Right forelimb (tissue), 1 donor: ENCODE measurements at places on chromosomes 3 and 15.

- DNase-seq: no peak
These were observed 57.1 kb downstream of the DHX30 start for GRCh38 chr3:47859956-47860605.

GRCh38 chr15:56811586-56811985, 78.3 kb upstream of the ZNF280D start:
- no peak for DNase-seq

DNA sequence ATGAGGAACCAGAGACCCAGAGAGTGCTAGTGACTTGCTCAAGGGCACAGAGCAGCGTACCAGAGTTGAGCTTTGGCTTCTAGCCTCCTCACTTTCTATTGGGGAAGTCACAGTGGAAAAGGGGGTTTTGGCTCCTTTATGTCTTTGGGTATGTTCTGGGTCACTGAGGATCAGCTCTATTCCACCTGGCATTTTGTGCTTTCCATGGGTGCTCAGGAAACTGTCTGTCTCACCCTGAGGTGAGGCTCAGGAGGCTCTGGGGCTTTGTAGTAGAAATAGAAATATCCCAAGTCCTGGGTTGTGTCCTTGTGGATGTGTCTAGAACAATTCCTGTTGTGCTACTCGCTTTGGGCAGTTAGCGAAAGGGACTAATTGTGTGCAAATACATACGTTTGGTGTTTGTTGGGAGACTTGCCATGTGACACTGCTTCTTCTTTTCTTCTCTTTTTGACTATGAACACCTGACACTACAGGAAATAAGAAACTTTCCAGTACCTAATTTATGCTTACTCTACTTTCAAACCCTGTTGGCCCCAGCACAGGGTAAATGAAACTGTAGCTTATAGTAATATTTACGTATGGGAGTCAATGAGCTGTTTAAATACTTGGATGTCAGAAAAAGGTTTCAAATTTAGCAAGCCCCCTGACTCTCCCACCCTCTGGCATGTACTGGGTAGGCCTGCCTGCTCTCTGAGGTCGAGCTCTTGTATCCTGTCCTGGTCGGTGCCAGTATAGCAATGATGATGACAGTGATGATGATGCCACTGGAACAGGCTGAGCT, 35.6 kb downstream of the SMAD3 start:
- no peak for DNase-seq

- no peak for DNase-seq
These were observed 79.7 kb upstream of the GOLGA8B start for GRCh38 chr15:34663101-34663500.

GRCh38 chr3:45597581-45597980, 3.0 kb downstream of the LIMD1 start:
- no peak for DNase-seq

DNA sequence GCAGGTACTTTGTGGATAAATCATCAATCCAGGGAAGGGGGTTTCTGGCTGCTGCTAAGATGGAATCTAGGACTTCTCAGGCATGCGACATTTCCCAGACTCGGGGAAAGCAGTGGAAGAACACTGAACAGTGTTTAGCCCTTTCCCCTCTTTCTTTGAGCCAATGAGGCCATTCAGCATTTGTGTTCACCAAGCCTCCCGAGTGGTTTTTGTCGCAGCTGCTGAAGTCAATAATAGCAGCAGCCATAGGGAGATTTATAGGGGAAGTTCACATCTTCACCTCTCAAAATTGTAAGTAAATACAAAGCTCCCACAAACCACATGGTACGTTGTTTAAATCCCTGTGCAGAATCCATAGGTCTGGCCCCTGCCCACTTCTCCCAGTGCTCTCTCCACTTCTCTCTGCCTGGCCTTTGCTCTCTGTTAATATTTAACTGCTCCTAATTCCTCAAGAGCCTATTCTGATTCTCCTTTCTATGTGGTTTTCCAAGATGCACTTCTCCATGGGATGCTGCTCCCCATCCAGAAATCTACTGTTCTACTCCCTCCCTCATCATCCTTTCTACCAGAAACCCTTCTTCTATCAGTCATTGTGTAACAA, 230.7 kb downstream of the SHQ1 start:
- no peak for DNase-seq

DNA sequence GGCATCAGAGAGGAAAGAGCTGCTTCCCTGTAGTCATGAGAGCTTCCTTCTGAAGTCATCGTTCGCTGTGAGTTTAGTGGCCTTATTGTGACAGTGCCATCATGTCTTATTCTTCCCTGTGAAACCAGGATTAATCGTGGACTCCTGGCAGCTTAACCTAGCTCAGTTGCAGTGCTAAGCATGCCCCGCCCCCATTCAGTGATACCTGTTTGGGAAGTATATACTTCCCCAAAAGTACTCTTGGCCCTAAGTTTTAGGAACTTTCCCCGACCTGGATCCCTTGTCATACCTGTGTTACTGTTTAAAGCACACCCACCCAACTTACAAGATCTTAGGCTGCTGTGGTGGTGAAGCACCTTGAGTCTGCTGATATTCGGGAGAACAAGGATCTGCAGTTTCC, 32.1 kb upstream of the TIMP4 start:
- DNase-seq: no peak

GRCh38 chr15:85313339-85313738, 67.1 kb upstream of the AKAP13 start:
- DNase-seq: no peak

- DNase-seq: no peak
These were observed 165.6 kb downstream of the IGF1R start for GRCh38 chr15:98813951-98814350.

GRCh38 chr3:83226751-83227150, 1465.3 kb upstream of the GBE1 start:
- DNase-seq: no peak

GRCh38 chr3:143529018-143529478, 319.2 kb downstream of the SLC9A9 start:
- DNase-seq: no peak

DNA sequence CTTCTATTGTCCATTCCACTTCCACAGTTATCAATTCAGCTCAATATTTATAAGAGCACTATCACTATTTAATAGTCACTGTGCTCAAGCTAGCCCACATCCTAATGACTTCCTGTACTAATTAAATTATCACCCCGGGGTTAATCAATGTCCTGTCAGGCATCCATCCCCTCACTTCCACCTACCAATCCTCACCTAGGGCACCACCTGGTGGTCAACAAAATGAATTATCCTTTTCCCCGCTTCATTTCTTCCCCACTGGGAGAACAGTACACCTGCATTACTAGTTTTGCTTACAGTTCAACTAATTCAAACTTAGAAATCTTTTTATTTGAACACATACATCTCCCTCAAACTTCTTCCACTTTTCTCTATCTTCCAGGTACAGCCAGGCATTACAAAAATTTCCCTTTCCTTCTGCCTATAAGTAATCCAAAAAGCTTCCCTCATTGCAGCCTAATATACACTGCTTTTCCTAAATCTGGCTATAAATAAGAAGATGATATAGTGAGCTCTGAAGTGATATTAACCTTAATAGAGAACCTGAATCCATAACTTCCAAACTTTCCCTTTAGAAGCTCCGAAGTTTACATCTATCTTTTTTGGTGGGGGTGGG, 68.5 kb downstream of the TMCC1 start:
- no peak for DNase-seq

GRCh38 chr15:90869140-90869541, 753 bp downstream of the FURIN start:
- DNase-seq: no peak

DNA sequence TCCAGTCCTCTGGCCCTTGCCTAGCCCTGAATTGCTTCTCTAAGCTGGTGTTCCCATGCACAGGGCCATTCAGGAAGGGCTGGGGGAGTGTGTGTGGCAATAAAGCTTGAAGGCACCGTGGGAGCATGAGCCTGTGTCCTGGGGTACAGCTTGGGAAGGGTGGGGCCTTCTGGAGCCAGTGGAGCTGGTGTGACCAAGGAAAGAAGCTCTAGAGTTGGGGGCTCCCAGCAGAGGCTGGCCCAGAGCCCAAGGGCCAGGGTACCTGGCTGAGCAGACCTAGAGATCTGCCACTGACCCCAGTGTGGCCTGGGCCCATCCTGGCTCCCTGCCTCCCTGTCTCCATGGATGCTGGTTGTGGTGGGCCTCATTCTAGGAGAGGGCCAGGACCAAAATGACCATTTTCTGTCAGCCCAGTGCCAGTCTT, 8.1 kb downstream of the ABTB1 start:
- DNase-seq: no peak

GRCh38 chr3:23480329-23480714, 277.2 kb downstream of the UBE2E2 start:
- no peak for DNase-seq

- DNase-seq: no peak
These were observed 37.4 kb downstream of the EBLN2 start for GRCh38 chr3:73098873-73099272.

DNA sequence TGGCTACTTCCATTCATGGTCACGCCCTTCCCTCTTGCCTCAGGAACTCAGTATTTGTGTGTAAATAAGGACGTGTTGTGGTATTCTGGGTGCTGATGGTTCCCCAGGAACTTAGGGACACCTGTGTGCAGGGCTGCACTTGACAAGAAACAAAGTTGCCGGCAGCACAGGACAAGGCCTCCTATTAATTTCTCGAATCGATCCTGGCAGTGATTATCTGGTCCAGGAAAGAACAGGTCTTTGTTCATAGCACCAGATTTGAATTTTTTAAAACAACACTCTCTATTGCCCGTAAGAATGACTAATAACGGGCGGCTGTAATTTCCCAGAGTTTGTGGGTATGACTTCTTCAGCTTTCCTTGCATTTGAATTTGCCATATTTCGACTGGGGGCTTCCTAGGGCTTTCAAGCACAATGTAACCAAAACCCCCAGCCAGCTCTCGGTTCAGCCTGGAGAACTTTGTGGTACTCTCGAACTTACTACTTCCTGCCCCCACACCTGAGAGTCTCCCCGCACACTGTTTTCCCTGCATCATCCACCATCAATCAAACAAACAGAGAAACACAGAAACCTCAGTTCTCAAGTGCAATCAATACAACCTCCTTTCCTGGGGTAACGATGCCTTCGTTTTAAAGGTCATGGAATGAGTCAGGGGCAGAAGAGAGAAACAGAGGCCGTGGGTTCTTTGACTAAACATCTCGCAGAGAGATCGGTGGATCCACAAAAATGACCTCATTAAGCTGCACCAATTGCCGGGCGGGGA, 241.7 kb upstream of the ICE2 start:
- DNase-seq: no peak

DNA sequence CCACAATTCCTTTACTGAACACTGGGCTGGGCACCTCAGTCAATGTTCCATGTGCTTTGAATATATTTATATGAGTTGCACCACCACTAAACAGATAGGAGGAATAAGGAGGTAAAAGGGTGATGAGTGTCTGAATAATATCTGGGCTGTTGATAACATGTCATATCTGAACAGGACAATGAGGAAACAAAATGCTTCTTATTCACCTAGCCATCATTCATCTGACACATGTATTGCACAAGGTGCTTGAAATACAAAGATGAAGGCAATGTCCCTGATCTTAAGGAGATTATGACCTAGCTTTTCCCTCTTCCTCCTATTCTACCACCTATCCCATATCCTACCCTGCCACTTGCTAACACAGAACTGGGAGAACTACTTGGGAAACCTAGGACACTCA, 8.0 kb upstream of the CERS3 start:
- no peak for DNase-seq

DNA sequence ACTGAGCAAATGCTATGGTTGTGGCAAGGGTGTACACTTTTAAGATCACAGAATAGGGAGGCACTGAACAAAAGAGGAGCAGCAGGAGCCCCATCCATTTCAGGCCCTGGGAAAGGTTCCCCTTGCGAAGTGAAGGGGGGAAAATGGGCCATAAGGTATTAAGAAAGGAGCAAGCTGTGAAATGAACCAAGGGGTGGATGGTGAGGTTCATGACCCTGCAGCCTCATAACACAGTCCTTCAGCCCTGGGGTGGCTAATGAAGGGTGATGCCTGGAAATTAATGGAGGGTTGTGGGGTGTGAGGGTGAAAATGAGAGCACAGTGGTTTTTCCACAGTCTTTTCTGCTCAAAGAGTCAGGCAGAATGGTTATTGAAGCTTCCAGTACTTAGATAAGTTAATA, 150.1 kb downstream of the PDZRN3 start:
- no peak for DNase-seq

DNA sequence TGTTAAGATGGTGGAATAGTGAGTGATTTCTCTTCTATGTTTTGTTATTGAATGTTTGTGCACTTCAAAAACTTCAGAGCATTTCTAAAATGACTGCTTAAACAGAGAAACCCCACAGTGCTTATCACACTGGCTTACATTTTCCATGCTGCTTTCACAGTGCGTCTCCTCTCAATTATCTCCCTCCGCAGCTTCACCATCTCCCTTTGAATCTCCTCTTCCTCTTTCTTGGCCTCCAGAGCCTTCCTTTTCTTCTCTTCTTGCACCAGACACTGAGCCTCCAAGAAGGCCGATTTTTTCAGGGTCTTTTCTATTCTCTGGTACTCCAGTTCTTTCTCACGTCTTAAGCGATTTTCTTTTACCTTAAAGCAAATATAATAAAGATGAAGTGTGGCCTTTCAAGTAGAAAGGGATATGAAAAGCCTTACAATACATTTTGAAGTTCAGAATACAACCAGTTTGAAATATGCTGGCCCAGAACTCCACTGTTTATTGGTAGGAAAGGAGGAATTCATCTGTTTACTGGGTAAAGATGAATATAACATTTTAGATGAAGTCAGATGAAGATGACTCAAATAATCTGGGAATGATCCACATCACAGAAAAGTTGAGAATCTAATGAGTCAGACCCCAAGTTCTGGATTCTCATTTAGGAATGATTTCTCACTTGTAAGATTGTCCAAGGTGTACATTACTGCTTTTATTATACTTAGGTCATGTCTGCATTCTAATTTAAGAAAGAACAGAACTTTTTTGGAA, 21.4 kb downstream of the CCDC191 start:
- DNase-seq: no peak

DNA sequence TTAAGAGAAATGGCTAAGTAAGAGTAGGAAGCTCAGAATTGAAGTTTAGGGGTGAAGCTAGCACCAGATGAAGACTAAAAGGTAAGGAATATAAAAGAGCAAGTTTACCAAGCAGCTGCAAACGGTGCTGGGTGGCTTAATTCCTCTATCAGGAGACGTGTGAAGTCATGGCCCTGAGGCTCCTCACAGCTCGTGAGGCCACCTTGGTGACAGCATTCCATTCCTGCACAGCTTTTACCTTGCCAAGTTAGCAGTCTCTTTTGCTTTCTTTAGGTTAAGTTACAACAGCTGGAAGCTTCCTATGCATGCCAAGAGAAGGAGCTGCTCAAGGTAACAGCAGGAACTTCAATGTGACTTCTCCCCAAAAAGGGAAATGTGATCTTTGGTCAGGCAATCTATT, 6.4 kb downstream of the TMCO5A start:
- DNase-seq: no peak
